ENCODE measurements at places on chromosomes 4 and X.

GRCh38 chrX:45140812-45141211 is 59.9 kb downstream of the DIPK2B start:
- DNase-seq = no peak

- no peak for DNase-seq
Observed at GRCh38 chrX:83829874-83830273, 31.1 kb upstream of the CYLC1 start.

DNA sequence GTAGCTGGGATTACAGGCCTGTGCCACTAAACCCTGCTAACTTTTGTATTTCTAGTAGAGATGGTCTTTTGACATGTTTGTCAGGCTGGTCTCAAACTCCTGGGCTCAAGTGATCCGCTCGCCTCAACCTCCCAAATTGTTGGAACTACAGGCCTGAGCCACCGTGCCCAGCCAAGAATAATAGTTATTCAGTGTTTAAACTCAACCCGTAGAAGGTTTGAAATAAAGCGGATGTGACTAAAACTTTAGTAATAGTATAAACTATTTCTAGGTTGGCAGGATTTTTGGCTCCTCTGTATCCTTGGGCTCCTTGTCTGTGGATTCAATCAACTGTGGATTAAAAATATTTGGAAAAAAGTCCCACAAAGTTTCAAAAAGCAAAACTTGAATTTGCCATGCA is 37.8 kb downstream of the PCDH10 start:
- no peak for DNase-seq

DNA sequence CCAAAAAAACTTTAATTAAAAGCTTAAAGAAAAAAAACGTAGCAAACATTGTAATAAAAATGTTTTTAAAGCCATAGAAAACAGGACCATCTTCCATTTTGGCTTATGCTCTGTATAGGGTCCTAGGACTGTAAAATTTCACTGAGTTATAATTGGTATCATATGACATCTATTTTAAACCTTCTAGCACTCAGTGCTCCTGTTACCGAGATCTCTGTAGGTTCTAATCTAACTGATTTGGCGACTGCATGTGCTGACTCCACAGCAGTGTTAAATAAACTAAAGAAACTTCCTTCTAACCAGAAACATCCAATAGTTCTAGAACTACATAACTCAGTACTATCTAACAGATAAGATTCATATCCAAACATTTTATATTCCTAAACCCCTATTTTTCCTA is at the start of gene ASB11:
Gene ASB11, minus strand, starts transcription at position 132 of the 400 bp plus-strand sequence. Its CDS starts 35 bp downstream, at position 97.
- DNase-seq = no peak

GRCh38 chr4:20266215-20267082 is 14.7 kb downstream of the SLIT2 start:
- no peak for DNase-seq

DNA sequence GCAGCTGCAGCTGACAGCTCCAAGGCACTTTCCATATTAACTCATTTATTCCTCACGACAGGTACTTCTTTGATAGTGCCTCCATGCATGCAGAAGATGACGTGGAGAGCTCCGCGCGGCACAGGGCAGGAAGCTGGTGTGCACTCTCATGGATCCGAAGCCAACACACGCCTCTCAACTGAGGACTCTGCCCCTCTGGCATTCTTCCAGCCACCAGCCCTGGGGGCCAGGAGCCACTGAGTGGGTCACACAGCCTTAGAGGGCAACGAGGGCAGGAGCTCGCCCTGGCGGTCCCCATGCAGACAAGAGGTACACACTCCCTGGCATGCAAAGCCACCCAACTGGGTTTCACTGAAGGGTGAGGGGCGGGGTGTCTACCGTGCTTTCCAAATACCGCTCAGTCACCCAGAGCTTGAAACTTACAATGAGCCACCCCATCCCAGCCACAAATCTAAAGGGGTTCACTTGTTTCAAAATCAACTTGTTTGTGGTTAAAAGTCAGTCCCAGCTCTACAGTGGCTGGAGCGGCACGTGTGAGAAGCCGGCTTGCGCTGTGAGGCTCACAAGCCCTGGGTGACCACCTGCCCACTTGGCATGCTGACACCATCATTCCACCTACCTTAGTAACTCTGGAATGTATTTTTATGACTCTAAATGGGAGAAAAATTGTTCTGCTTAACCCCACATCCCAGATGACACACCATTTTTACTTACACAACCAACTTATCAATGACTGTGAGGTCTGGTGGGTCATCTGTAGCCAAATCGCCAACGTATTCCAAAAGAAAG is 16.2 kb downstream of the NOP14 start:
- no peak for DNase-seq

DNA sequence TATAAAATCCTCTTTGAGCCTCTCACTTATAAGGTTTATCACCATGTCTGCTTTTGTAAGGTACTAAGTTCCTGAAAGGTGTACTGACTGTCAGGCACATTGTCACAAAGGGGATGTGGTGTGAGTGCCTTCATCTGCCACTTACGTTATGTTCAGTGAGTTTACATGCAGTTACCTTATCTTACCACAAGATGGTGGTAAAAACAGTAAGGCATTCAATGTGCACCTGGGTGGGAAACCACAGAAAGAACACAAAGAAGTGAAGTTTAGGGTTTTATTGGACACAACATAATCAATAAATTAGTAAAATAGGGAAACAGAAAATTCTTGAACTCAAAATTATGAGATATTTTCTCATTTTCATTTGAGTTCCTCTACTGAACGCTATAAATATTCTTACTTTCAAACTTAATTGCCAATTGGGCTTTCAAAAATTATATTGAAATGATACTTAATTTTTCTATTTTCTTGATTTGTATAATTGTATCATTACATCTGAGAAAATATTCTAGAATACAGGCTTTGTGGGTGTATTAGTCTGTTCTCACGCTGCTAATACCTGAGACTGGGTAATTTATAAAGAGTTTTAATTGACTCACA is 650.8 kb downstream of the PCDH7 start:
- DNase-seq = peak; percentile 0

- no peak for DNase-seq
Observed at GRCh38 chrX:37785569-37785968, 5.7 kb downstream of the CYBB start.

DNA sequence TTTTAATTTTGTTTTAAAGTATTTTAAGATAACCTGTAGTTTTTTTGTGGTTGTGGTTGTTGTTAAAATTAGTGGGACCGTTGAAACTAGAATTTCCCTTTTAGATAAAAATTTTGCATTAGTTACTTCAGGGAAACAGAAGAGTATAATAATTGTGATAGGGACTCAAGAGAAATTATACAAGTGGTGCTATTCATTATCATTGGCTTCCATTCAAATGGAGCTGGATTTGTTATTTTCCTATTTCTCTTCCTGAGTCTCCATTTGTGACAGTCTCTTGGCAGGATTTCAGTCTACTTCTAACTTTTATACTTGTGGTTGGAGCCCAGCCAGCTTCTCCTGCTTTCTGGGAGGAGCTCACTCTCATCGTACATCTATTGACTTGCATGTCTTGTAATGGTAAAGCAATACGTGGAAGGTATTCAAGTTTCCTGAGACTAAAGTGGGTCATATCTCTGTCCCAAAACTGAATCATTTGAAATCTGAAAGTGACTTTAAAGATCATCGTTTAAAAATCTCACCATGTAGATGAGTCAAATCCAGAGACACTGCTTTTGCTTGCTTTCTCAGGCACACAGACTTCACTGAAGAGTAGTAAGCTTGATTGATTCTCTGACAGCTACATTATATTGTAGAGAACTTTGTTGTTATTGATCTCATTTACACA is 155.8 kb downstream of the RPA4 start:
- no peak for DNase-seq

DNA sequence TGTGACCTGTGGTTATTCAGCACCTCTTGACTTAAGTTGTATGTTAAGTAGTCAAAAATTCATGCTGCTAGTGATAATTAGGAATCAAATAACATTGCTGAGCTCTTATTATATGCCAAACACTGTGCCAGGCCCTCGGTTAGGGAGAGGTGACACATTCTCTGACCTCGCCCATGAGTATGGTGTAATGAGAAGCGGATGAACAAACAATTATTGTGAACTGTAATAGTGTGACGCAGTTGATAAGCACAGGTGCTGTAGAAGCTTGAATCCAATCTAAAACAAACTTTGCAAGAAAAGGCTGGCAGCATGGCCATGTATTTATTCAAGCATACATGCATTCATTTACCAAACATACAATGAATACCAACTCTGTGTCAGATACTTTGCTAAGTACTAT is 303.5 kb upstream of the HS3ST1 start:
- DNase-seq = no peak

- no peak for DNase-seq
Observed at GRCh38 chr4:185229021-185229818, 19.8 kb downstream of the SNX25 start.

DNA sequence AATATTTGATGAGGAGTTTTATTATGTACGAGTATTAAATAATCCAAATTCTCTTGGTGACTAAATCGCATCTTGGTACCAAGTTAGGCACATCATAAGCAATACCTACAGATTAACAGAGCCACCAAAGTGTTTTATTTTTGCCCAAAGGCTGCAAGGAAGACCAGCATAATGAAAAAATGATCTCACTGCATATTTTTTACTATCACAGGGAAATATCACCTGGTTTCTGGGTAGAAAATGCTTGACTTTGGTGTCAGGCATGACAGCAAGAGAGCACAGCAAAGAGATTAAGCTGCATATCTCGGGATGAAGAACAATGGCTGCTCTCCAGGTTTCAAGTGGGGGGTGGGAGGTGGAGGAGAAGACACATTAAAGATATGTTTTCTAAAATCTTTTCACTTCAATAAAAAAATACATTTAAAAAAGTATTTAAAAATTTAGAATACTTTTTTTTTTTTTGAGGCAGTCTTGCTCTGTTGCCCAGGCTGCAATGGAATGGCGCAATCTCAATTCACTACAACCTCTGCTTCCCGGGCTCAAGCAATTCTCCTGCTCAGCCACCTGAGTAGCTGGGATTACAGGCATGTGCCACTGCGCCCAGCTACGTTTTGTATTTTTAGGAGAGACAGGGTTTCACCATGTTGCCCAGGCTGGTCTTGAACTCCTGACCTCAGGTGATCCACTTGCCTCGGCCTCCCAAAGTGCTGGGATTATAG is 86.1 kb downstream of the FRYL start:
- DNase-seq = no peak

GRCh38 chr4:52036886-52037530 is 1.1 kb downstream of the SGCB start:
- no peak for DNase-seq

- no peak for DNase-seq
Observed at GRCh38 chr4:21469438-21470300, 478.9 kb downstream of the KCNIP4 start.

DNA sequence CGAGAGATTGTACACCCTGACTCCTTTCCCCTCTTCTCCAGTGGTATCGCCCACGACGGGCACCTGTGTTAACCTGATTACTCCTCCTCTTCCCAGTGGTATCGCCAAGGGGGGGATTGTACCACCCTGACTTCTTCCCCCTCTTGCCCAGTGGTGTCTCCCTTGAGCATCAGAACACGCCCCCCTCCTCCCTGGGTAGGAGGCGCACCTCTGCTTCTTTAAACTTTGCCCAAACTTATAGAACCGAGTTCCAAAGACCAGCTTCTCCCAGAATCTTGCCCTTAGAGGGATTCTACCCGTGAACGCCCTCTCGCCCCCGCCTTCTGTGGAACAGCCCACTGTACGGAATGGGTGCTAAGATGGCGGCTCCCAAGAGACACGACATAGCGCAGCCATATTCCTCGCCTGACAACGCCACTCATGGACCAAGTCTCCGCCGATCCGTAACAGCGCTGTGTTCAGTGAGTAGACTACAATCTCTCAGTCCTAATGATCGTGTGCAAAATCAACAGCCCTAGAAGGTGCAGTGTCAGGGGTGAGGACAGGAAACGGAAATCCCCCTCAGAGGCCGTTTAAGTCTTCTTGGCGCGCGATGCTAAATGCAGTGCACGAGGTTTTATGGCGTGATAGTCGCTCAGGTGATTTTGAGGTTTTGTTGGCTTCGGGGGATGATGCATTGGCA is 4.2 kb upstream of the ZNF157 start:
- DNase-seq = peak; percentile 70

DNA sequence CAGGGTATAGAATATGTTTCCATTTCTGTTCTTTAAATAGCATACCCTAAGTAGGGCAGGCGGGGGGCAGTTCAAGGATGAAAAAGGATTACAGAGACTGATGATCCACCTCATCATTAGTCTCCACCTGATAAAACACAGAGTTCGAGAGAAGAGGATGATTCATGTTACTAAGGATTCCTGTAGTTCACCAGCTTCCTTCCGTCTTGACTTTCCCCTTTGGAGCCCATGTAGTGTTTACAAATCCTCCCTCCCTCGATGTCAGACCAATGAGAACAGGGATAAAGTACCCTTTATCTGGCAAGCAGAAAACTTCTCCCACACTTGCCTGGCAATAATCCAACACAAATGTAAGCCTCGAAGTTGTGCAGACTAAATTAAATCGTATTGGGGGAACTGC is 526.3 kb upstream of the FAM241A start:
- no peak for DNase-seq

DNA sequence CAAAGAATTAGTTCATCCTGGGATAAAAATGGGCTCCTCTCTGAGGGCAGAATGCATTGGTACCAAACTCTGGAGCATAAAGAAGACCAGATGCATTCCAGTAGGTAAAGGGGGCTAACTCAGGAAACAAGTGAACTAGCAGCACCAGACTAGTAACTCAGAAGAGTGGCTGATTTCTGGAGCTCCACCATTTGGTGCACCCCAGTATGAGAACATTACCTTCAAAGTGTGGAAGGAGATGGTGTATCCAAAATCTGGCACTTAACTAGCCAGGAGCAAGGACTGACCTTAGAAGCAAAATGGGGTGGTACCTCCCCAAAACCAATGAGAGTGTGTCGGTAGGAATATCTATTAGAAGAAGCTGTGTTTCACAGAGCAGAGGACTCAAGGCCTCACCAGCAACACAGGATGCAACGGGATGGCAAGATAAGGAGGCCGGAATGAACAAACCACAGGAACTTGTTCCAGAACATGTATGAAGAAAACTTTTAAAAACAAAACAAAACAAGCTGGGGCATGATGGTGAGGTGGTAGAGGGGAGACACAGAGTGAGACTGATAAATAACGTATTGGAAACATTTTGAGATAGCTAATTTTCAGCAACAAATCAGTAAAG is 142.3 kb downstream of the INPP4B start:
- DNase-seq = no peak

DNA sequence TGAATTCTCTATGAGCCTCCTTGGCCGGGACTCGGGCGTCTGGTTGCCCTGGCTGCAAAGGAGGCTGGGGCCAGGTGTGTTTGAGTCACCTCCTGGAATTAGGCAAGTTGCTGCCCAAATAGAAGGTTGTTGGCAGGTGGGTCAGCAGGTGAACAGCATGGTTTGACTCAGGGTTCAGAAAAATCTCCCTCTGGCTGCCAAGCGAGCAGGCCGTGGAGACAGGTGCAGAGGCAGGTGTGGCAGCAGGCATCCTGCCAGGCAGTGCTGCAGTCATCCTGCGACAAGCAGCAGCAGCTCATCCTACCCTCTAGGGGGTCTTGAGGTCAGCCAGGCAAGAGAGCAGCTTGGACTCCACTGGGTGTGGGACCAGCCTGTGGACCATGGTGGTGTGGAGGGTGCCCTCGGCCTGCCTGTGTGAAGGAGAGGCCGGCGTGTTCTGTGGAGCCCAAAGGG is 8.2 kb downstream of the MSANTD1 start:
- DNase-seq = no peak

All from naive B cell (primary cell).